ENCODE measurements at places on chromosomes 12 and 14.

GRCh38 chr12:50282721-50283228 is 545 bp downstream of the LIMA1 start:
- DNase-seq = no peak

DNA sequence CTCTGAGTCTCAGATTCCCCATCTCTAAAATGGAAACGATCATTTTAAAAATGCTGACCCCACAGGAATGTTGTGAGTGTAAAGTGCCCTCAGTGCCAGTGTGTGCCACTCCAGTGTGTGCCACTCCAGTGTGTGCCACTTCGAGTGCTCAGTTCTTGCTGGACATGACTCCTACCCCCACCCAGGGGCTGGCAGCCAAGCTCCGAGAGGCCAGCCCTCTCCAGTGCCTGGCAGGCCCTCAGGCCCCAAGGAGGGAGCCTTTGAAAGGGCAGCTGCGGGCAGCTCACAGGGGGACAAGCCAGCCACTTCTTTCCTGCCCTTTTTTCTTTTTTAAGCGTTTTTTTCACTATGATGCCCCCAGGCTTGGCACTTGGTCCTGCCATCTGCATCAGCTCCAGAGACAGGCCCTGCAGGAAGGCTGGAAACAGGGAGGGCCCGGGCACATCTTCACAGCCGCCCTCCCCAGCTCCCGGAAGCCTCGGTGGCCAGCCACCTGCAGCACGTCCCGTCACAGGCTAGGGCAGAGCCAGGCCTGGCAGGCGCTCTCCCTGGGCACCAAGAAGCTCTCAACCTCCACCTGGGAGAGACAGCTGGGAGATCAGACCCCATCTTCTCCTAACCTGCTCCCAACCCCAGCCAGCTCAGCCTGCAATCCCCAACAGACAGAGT is 29.8 kb downstream of the NCOR2 start:
- no peak for DNase-seq

DNA sequence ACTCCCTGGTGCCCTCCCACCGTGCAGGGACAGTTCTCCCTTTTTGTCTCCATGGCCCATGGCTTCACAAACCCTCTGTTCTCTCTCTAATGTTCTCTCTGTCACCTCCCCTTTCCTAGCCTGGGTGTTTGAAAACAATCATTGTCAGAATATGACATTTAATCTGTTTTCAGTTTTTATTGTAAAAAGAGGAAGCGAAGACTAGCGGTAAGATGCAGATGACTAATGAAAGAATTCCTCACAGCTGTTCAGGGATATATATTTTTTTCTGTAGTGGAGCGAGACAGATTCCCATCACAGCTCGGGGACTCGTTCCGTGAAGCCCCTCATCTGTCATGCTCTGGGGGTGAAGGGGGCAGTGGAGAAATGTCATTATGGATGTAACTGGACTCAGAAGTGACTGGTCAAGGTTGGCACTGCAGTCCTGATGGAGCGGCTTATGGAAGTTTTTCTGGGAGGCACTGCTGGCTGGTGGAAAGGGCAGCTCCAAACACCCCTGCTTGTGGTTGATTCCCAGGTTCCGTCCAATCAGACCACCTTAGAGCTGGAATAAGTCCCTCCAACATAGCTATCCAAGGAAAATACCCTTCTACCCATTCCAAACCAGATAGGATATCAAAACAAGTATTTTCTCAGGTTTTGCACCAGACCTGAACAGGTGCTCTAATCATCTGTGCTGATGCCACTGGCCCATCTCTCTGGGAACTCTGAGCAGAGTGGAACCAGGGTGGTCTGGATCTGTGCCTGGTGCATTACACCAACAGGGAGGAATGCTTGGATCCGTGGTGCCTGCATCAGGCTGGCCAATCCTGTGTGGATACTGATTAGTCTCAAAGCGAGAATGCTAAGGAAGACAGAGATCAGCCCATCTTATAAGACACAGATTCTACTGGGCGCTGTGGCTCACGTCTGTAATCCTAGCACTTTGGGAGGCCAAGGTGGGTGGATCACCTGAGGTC is 84.7 kb downstream of the GPATCH2L start:
- no peak for DNase-seq

DNA sequence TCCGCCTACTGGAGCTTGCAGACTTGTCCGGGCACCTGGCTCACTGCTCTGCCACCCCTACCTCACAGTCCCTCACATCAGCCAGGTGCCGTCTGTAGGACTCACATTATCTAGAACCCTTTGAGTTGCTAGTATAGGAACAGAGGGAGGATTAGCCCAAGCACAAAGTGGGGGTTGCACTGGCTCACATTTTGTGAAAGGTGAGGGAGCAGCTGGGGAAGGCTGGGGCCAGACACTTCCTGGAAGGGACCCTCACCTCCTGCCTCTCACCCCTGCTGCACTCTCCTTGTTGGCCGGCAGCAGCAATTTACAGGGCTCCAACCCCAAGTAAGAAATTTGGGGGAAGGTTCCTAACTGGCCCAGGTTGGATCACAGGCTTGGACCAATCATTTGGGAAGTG is 1031.6 kb downstream of the BCL11B start:
- no peak for DNase-seq

DNA sequence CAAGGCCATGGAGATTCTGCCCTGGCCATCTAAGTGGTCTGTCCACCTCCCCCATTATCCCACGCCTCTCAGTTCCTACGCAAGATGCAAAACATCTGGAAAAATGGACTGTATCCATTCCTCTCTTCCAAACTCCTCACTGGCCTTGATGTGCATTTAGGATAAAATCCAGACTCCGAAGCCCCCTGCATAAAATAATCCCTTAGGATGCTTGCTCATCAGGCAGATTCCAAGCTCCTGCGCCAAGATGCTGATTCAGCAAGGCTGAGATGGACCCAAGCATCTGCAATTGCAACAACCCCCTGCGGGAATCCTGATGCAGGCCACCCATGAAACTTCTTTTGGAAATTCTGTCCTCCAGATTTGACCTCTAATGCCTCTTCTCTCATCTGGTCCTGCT is 81.6 kb downstream of the SPRING1 start:
- DNase-seq = no peak

- no peak for DNase-seq
These were observed 135.8 kb upstream of the SCAF11 start for GRCh38 chr12:46126050-46126727.

DNA sequence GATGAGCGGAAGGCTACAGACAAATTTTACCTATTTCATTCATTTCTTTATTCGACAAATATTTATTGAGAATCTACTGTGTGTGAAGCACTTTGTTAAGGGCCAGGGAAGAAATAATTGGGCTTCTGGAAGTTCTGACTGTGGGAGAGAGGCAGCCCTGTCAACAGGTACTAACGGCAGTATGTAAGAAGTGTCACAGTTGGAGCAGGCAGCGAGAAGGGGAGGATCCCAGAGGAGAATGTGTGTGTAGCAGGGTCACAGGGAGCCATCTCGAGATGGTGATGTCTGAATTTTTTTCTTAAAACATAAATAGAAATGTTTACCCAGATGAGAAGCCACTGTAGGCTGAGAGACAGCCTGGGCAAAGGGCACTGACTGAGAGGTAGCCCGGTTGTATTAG is 163.3 kb upstream of the SLC38A2 start:
- no peak for DNase-seq

DNA sequence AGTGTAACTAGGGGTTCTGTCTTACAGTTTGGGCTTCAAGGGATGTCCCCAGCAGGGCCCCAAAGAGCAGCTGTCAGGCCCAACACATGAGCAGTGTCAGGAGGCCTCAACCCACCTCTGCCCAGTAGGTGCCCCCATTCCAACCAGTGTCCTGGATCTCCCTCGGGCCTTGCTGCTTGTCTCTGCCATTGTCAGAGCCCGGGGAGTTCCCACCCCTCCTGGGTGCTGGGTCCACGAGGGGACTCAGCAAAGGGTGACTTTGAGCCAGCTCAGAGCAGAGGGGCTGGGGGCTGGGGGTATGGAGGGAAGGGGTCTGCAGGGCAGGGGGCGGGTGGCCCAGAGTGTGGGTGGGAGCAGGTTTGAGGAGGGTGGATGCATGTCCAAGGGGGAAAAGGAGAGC is 18.0 kb upstream of the BEGAIN start:
- DNase-seq = no peak

- DNase-seq = no peak
These were observed 16.4 kb downstream of the BBOF1 start for GRCh38 chr14:74035556-74035955.

DNA sequence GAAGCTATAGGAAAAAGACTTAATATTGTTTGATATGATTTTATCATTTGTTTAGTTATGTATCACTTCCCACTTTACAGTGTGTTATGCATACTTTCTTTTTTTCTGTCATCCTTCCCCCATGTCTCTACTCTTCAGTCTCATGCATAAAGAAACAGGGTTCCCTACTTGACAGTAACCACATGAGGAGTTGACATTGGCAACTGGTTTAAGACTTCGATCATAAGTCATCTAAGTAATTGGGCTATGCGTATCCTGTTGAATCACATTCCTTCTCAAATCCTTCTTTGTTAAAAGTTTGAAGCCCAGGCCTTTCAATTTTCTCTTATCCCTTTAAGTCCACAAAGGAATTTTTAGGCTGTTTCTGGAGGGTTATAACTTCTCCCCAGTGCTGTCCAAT is 358.7 kb downstream of the RAD51B start:
- no peak for DNase-seq

DNA sequence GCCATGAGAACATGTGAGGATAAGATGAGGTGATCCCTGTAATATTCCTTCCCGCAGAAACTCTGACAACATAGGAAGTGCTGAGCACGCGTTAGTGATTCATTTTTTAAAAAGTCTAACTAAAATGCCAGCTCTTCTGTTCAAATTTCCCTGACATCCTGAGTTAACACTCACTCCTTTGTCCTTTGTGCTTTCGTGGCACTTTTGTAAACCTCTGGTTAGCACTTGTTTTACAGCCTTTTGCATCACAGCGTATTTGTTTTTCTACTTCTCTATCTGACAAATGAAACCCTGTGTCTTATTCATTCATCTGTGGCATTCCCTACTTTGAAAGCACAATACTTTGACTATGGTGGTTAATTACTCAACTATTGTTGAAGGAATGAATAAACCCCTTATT is 313.6 kb downstream of the NUAK1 start:
- DNase-seq = no peak

- DNase-seq = no peak
These were observed 121.4 kb upstream of the PCED1B start for GRCh38 chr12:46958053-46958452.

- DNase-seq = no peak
These were observed 38.3 kb upstream of the ADAMTS20 start for GRCh38 chr12:43590307-43590706.

DNA sequence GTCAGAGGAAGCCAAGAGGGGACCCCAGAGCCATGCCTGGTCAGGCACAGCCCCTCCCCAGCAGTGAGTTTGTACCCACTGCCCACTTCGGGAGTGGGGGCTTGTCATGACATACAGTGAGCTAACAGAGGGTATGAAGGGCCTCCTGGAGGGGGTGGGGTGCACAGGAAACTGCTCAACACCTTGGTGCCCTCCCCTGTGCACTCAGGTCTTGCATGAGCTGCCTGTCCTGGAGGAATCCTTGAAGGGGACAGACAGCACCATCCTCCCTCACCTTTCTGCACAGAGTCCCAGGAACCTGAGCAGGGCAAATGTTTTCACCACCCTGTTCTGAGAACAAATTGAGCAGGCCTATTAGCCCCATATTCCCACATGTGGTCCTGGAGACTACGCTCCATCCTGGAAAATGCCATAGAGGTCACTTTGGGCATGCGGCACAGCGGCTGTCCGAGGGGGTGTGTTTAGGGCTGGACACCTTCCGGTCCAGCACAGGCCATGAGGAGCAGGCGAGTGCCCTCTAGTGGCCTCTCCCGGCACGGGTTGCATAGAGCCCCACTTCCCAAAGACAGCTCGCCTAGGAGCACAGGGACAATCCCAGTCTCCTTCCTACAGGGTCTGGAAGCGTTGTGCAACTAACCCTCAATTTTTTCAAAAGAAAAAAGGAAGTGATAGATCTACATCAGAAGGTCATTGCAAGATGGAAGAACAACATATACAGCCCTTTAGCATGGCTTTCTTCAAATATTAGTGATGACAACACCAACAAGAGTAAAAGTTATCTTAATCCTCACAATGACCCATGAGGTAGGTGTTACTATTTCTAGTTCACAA is 31.9 kb upstream of the ZFP36L1 start:
- no peak for DNase-seq

DNA sequence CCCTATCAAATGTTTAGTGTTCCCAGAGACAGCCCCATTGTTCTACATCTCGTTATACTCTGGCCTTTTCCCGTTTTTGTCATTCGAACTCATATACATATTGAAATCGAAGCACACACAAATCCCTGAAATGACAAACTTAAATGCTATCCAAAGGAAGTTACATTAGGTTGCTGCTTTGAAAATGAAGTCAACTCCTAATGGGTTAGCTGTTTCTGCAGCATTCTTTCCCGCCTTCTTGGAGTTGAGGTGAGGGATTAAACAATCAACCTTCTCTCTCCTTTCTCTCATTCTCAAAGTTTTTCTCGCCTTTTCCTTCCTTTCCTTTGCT is 642 bp upstream of the PHC1 start:
- no peak for DNase-seq

DNA sequence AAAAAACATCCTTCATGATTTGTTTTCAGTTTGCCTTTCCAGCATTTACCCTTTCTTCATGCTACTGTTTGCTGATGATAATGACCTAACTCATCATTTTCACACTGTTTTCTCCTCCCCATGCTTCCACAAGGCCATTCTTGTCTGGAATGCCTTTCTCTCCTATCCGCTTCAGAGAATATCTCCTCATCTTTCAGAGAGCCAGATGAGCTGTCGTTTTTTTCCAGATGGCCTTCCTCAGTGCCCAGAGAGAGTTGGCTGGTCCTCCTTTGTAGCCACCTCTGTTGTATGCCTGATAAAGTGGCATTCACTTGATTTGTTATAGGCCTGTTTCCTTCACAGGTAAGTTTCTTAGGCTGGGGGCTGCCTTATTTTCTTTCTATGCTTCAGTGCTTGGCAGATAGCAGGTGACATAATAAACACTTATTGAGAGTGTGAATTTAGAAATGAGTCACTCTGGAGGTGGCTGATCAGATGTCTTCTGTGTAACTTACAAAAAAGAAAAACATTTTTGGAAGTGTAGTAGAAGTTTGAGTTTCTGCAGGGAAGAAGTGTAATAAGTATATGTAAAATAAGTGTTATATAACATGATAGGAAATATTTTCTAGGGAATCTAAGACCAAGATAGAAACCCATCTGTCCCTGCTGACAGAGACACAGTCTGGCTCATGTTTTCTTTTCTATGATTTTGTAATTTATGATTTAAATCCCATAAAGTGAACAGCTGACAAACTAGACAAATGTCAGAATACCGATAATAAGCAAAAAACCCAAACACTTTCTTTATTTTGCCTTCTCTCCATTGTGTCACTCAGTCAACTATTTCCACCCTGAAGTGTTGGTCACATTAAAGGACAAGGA is 174.5 kb downstream of the DACT1 start:
- DNase-seq = no peak

DNA sequence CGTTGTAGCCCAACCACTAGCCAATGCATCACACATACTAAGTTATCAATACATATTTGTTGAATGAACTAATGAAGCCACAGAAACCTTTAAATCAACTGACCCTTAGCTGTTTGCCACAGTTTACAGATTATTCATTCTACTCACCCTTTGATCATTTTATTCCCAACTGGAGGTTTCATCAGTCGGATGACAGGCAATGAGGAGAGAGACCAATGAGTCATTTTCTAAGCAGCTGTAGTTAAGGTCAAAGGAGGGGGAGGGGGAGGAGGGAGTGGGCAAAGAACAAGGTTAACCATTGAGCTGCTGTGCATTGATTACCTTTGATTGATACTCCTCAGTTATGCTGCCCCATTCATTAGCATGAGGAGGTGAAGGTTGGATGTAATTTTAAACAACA is 469.5 kb downstream of the VRK1 start:
- peak; percentile 10 for DNase-seq

- no peak for DNase-seq
These were observed 37.7 kb downstream of the USP44 start for GRCh38 chr12:95513599-95513998.

- DNase-seq = no peak
These were observed 41.1 kb upstream of the LRRK2 start for GRCh38 chr12:40183715-40184114.
